ENCODE measurements at places on chromosomes 6 and 20.

- H3K27me3 ChIP-seq = no peaks in the 10 kb centered on the region
- DNase-seq = no peak
- no peak overlapping the region for H3K4me3 ChIP-seq
Measured at GRCh38 chr6:32814145-32814544, 2.7 kb downstream of the HLA-DOB start.

- no peak overlapping the region for H3K4me3 ChIP-seq
- no peaks in the 10 kb centered on the region for H3K27me3 ChIP-seq
- no peak for DNase-seq
- H3K27ac ChIP-seq = no peak overlapping the region
- H3K4me1 ChIP-seq = no peaks in the 10 kb centered on the region
Measured at GRCh38 chr20:11158589-11158988, 484.8 kb upstream of the JAG1 start.

- peaks cover 3% of the 10 kb centered on the region for H3K4me1 ChIP-seq
- no peak overlapping the region for H3K27ac ChIP-seq
- H3K27me3 ChIP-seq = no peaks in the 10 kb centered on the region
- no peaks in the 10 kb centered on the region for H3K36me3 ChIP-seq
Measured at GRCh38 chr6:142708651-142709050, 236.3 kb downstream of the HIVEP2 start.

- H3K27me3 ChIP-seq = no peaks in the 10 kb centered on the region
- peak overlapping the region; percentile 69 for H3K27ac ChIP-seq
- no peak overlapping the region for H3K4me3 ChIP-seq
- H3K4me1 ChIP-seq = peaks cover 76% of the 10 kb centered on the region
- DNase-seq = no peak
Measured at GRCh38 chr6:15320693-15321092, 74.8 kb downstream of the JARID2 start.

GRCh38 chr6:11798538-11798937 is 19.9 kb upstream of the ADTRP start:
- no peak overlapping the region for H3K27ac ChIP-seq
- no peak overlapping the region for H3K4me3 ChIP-seq
- no peak for DNase-seq
- H3K4me1 ChIP-seq = no peaks in the 10 kb centered on the region
- peaks cover 2% of the 10 kb centered on the region for H3K27me3 ChIP-seq

GRCh38 chr6:144549837-144550747 is 265.0 kb downstream of the UTRN start:
- H3K4me1 ChIP-seq = peaks cover 3% of the 10 kb centered on the region
- peaks cover 74% of the 10 kb centered on the region for H3K36me3 ChIP-seq
- no peaks in the 10 kb centered on the region for H3K27me3 ChIP-seq
- DNase-seq = no peak

DNA sequence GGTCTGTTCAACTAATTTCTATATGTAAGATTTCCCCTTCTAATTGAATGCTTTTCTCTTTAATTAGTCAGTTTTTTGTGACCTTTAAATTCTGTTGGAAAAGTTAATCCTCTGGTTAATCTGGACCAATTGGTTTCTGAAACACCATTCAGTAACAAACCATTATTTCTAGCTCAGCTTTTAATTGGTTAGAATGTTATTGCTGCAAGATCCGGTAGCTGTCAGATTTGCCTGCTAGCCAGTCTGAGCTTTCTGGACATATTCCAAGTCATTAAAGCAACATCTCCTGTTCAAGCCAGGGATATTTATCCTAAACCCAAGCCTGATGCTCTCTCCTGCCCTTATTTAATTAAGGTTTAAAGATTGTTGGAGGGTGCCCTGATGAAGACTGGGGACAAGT is 55.1 kb upstream of the FBXL4 start:
- peaks cover 2% of the 10 kb centered on the region for H3K27me3 ChIP-seq
- no peak overlapping the region for H3K27ac ChIP-seq
- no peak for DNase-seq

GRCh38 chr6:87827346-87827745 is 125.3 kb upstream of the AKIRIN2 start:
- H3K27ac ChIP-seq = no peak overlapping the region
- H3K4me3 ChIP-seq = no peak overlapping the region
- H3K4me1 ChIP-seq = peaks cover 15% of the 10 kb centered on the region
- no peaks in the 10 kb centered on the region for H3K36me3 ChIP-seq

GRCh38 chr6:149754548-149754947 is 5.0 kb downstream of the PCMT1 start:
- H3K36me3 ChIP-seq = peaks cover 22% of the 10 kb centered on the region
- peaks cover 20% of the 10 kb centered on the region for H3K4me1 ChIP-seq
- H3K27me3 ChIP-seq = no peaks in the 10 kb centered on the region
- H3K4me3 ChIP-seq = no peak overlapping the region

DNA sequence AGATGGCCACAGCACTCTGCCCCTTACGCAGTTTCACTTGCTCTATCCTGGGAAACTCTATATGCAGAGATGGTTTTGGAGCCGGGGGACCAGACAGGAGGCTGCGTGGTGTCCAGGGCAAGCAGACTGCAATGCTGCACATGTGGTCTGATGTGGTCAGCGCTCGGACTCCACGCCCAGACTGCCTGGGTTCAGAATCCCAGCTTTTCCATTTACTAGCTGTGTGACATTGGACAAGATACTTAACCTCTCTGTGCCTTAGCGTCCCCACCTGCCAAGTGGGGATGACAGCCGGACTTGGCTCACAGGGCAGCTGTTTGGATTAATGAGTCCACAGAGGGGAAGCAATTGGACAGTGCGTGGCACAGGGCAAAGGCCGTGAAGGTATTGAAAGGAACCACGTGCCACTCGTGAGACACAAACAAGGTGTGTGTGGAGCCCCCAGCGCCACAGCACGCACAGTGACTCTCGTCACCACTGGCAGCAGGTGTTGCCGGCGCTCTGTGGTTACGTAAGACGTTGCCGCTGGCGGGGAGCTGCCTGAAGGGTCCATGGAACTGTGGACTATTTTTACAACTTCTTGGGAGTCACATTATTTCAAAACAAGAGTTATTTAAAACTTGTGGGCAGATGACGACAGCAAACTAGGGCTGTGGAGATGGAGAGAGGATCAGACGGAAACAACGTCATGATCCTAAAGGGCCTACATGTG is 201.4 kb downstream of the PREX1 start:
- H3K27ac ChIP-seq = peak overlapping the region; percentile 62
- H3K4me3 ChIP-seq = no peak overlapping the region
- DNase-seq = no peak

GRCh38 chr20:23636908-23637281 is 860 bp downstream of the CST3 start:
- H3K4me1 ChIP-seq = peaks cover 4% of the 10 kb centered on the region
- H3K4me3 ChIP-seq = peak overlapping the region; percentile 61
- H3K27ac ChIP-seq = no peak overlapping the region
- no peaks in the 10 kb centered on the region for H3K36me3 ChIP-seq
- no peak for DNase-seq

DNA sequence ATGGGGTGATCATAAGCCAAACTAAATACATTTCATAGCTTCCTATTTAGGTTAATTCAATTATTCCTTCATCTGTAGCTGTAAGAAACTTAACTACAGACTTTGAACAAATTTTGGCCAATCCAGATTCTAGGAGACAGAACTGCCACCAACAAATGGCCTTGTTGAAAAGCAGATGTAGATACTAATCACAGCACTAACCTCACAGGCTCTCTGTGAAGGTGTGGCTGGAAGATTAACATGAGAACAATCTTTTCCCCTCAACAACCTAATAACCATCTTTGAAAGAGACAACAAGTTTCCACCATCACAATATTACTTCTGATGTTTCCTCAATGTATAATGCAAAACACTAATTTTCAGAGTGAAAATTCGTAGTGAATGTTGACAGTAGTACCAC is 87.8 kb downstream of the SESN1 start:
- peak overlapping the region; percentile 59 for H3K4me3 ChIP-seq
- no peak for DNase-seq
- no peak overlapping the region for H3K27ac ChIP-seq
- H3K4me1 ChIP-seq = peaks cover 45% of the 10 kb centered on the region
- H3K36me3 ChIP-seq = peaks cover 10% of the 10 kb centered on the region

- peaks cover 8% of the 10 kb centered on the region for H3K27me3 ChIP-seq
- H3K4me3 ChIP-seq = no peak overlapping the region
- no peaks in the 10 kb centered on the region for H3K36me3 ChIP-seq
- DNase-seq = no peak
Measured at GRCh38 chr20:1473246-1474220, 6.9 kb upstream of the NSFL1C start.

- H3K27ac ChIP-seq = no peak overlapping the region
- H3K4me3 ChIP-seq = no peak overlapping the region
- H3K27me3 ChIP-seq = no peaks in the 10 kb centered on the region
- no peak for DNase-seq
- H3K36me3 ChIP-seq = no peaks in the 10 kb centered on the region
Measured at GRCh38 chr6:87396595-87397392, 11.0 kb upstream of the CFAP206 start.

GRCh38 chr20:63138855-63139341 is 77.0 kb downstream of the YTHDF1 start:
- no peaks in the 10 kb centered on the region for H3K27me3 ChIP-seq
- no peak for DNase-seq
- no peak overlapping the region for H3K4me3 ChIP-seq
- H3K4me1 ChIP-seq = no peaks in the 10 kb centered on the region

DNA sequence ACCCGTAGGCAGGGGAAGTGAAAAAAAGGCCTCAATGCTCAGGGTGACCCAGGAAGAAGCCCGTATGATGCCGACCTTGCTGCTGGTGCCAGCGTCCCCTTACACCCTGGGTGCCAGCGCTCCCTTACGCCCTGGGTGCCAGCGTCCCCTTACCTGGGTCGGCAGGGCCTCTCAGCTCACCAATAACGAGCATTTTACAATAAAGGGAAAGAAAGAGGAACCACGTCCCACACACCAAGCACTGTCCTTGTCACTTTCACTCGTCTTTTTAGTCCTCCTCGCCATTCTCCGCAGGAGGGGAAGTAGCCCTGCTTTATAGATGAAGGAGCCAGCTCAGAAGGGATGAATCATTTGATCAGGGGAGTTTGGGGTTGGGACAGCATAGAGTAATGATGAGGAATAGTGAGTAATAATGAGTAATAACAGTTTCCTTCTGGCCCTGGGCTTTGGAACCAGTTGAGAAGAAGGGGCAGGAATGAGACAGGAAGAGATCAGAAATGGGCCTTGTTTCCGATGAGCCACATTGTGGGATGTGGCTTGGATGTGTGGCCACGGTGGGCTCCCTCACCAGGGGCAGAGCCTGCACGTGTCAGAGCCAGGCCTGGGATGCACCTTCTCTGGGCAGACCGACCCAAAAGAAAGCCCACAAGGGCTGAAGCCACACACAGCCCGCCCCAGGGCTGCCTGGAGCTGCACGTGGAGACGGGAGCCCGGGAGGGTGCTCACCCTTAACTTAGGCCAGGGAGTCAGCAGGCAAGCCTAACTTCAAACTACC is 75.7 kb downstream of the SYNJ2 start:
- no peaks in the 10 kb centered on the region for H3K27me3 ChIP-seq
- peaks cover 24% of the 10 kb centered on the region for H3K4me1 ChIP-seq
- peaks cover 3% of the 10 kb centered on the region for H3K36me3 ChIP-seq
- no peak overlapping the region for H3K4me3 ChIP-seq
- peak overlapping the region; percentile 4 for H3K27ac ChIP-seq

DNA sequence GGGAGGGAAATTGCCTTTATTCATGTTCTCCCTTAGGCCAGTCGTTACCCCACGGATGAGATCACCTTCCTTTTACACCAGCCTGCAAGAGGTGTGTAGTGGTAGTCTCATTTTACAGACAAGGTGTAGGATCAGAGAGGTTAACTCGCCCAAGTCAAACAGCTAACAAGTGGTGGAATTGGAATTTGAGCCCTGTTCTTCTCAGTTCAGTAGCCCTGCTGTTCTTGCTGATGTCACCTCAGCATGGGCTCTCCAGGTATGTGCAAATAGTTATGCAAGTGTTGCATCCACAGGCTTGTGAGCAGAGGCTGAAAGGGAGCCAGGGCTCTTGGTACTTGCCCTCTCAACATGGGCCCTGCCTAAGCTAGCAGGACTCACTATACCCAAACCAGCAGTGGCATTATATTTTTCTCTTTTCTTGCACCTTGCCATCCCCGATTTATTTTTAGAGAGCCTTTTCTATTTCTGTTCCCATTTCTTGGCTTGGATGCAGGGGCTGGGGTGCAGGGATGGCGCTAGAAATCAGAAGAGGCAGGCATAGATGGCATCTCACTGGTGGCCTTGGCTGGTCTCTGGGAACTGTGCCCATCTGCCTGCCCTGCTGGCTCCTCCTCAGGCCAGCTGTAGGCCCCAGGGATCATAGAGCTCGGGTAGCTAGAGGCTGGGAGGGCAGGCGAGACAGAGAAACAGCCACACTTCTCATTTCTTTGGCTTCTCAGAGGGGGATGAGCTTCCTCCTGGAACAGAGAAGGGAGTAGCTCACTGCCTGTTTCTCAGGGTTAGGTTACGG is 18.2 kb downstream of the PPARD start:
- no peak for DNase-seq
- H3K36me3 ChIP-seq = peaks cover 38% of the 10 kb centered on the region
- H3K4me1 ChIP-seq = peaks cover 13% of the 10 kb centered on the region
- no peaks in the 10 kb centered on the region for H3K27me3 ChIP-seq
- no peak overlapping the region for H3K27ac ChIP-seq

DNA sequence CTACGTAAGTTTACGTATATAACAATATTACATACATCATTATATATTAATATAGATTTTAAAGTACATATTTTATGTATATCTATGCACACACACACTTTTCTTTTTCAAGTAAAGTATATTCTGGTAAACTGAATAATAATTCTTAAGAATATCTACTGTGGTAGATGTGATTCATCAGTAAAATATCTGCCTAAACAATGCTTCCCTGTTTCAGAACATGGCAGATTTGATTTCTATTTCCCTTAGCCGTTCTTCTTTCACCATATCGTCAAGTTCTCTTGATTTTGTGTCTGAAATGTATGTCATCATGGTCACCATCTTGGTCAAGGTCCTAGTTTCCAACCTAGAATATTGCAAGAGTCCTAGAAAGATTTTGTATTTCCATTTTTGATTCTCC is 195.6 kb downstream of the HDGFL1 start:
- no peaks in the 10 kb centered on the region for H3K27me3 ChIP-seq
- no peak for DNase-seq
- no peaks in the 10 kb centered on the region for H3K36me3 ChIP-seq

- peaks cover 5% of the 10 kb centered on the region for H3K27me3 ChIP-seq
- no peaks in the 10 kb centered on the region for H3K36me3 ChIP-seq
- no peak for DNase-seq
- no peak overlapping the region for H3K27ac ChIP-seq
Measured at GRCh38 chr6:84263557-84263956, 36.1 kb upstream of the CEP162 start.

GRCh38 chr6:170174771-170175643 is 115.9 kb downstream of the DLL1 start:
- no peak overlapping the region for H3K4me3 ChIP-seq
- H3K4me1 ChIP-seq = no peaks in the 10 kb centered on the region
- peak; percentile 5 for DNase-seq
- no peak overlapping the region for H3K27ac ChIP-seq

- peaks cover 7% of the 10 kb centered on the region for H3K27me3 ChIP-seq
- no peaks in the 10 kb centered on the region for H3K4me1 ChIP-seq
- no peak overlapping the region for H3K4me3 ChIP-seq
- DNase-seq = no peak
- H3K27ac ChIP-seq = no peak overlapping the region
- no peaks in the 10 kb centered on the region for H3K36me3 ChIP-seq
Measured at GRCh38 chr6:167579806-167580618, 246.7 kb upstream of the AFDN start.

Data from activated T-helper 2 cell treated with anti-CD3 and anti-CD28 coated beads, Interferon-gamma antibody, Interleukin-2, Interleukin-4, amounts not matched to agents 10 μg/mL and 5 μg/mL and 100 μg/mL, durations not matched to agents 14 hours and 24 hours and 36 hours (primary cell).